ENCODE measurements at places on chromosomes 1 and 21.

DNA sequence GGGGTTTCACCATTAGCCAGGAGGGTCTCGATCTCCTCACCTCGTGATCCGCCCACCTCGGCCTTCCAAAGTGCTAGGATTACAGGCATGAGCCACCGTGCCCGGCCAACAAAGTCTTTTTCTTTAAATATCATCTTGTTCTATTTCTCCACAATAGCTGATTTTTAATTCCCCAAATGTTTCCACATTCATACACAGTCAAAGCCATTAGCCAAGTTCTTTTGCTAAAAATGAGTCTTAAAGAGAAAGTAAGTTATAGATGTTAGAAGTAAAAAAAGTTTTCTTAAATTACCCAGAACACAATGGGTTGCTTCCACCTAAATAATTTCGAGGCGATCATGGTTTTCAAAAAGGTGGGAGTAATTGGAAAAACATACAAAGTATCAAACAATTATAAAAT, 30.6 kb downstream of the C2CD2 start:
- no peak for DNase-seq

GRCh38 chr1:225428881-225429455, 1.1 kb upstream of the LBR start:
- no peak for DNase-seq

- no peak for DNase-seq
Observed at GRCh38 chr1:5274527-5274926, 620.1 kb downstream of the AJAP1 start.

DNA sequence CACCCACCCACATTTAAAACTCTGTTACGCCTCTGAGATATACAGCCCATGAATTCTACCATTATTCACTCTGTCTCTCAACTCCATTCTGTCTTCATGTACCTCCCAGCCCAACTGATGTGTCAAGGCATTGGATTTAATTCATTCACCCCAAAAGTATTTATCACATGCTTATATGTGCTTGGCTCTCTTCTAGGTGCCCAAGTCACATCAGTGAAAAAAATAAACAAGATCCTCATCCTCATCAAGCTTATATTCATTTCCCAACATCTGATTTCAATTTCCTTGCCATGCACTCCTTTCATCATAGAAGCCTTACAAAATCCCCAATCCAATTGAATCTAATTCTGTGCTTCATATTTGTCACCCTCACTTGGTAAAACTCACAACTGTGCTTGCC, 967.6 kb downstream of the LTN1 start:
- DNase-seq: peak; percentile 0

GRCh38 chr1:169451218-169451824, 24.0 kb upstream of the CCDC181 start:
- DNase-seq: no peak

DNA sequence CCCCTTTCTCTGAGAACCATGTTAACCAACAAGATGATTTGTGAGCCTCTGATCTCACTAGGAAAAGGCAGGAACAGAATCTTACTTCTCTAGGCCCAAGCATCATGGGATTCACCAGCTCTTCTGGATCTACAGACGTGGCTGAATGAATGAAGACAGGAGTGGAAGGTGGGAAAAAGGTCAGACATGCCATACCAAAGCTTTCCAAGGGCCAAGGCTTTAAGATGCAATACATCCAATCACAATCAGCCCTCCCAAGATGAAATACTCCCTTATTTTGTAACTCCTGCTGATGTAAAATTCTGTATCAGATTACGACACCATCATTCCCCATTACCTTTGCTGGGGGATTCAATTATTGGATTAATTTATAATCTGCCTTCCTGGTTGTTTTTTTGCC, 80.9 kb downstream of the SSBP3 start:
- no peak for DNase-seq

DNA sequence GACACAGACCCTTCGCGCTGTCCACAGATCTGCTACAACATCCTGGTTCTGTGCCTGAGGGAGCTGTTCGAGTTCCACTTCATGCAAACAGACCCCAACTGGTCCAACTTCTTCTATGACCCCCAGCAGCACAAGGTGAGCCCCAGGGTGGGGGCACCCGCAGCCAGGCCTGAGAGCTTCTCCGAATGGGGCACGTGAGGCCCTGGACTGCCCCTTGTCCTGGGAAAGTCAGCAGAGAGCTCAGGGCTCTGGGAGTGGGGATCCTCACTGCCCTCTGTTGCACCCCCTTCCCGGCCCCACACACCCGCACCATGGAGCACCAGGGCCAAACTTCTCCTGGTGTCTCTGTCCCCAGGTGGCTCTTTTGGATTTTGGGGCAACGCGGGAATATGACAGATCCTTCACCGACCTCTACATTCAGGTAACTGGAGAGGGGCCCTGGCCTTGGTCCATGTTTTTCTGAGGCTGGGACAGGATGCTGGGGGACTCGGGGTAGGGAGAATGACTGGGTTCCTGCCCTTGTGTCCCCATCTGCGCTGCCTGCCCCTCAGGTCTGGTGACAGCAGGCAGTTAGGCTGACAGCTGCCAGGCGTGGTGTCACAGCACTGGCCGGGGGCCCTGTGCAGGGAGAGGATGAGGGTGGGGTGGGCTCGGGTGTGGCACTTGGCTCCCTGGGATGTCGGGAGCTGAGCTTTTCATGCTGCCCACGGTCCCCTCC, 44.6 kb downstream of the COQ8A start:
- DNase-seq: no peak

- DNase-seq: no peak
Observed at GRCh38 chr1:184889902-184890301, 84.4 kb downstream of the NIBAN1 start.

GRCh38 chr1:73998348-73998959, 199.5 kb downstream of the LRRIQ3 start:
- DNase-seq: no peak

DNA sequence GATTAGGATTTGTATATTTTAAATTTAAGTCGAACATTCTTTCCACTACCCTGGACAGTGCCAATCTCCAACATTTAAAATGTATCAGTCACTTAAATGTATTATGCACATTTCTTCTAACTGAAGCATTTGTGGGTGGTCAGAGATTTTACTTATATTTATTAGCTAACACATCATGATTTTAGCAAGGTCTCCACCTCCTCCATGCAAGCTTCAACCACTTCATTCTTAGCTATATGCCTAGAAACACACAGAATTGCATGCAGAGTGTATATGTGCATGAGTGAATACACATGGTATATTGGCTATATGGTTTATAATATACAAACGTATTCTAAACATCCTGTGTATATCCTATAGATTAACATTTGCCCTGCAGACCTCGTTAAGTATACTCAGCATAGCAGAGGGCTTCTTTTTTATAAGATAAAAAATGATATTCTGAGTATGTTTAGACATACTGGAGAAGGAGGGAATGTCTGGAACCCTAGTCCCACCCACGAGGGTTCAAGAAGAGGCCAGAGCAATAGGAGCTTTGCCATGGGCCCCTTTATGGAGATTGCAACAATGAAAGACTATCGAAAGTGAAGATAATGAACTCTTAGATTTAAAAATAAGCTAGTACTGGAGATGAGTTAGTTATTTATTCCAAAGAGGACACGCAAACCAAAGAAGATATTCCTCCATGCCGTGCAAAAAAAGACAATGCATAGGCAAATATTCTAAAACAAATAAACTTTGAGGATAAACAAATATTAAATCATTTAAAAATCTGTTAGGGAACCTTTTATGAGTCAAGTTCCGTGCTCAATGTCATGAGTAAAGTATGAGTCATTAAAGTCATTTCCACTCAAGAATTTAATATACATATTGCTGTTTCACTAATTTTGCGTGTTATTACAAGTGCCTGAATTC, 480.4 kb downstream of the SIPA1L2 start:
- peak; percentile 51 for DNase-seq

DNA sequence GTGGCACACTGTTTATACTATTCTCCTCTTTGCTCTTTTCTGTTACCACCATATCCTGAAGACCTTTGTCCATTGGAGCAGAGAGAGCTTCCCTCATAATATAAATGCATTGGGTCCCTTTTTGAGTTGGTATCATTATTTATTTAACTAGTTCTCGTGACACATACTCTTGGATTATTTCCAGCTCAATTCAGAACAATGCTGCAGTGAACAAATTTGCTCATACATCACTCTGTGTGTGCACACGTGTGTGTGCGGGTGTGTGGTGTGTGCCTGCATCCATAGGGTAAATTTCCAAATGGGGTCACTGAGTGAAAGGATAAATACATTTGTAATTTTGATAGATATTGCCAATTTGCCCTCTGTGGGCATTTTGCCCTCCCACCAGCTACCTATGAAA, 5.8 kb downstream of the PLA2G2A start:
- DNase-seq: no peak

GRCh38 chr1:67748630-67749029, 63.6 kb downstream of the GADD45A start:
- DNase-seq: no peak

DNA sequence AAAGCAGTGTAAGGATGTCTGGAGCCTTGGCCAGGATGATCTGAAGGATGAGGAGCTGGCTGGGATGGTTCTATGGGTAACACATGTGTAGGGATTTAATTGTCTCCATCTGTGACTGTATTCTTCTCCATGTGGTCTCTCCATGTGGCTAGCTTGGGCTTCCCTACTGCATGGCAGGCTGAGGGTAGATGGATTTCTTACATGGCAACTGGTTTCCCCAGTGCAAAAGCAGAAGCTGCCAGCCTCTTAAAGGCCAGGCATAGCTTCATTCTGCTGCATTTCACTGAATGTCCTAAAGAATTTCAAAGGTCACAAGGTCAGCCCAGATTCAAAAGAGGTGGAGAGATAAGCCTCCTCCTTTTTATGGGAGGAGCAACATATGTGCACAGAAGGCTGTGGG, 61.7 kb downstream of the XCL2 start:
- DNase-seq: no peak
